Calu3 (cell line): ENCODE measurements at places on chromosomes 5 and 9.
A peak's percentile ranks its signal among the peaks of the same experiment; 100 is the strongest.

GRCh38 chr5:173802670-173803165 is 85.4 kb upstream of the CPEB4 start:
- peak; percentile 78 for DNase-seq

DNA sequence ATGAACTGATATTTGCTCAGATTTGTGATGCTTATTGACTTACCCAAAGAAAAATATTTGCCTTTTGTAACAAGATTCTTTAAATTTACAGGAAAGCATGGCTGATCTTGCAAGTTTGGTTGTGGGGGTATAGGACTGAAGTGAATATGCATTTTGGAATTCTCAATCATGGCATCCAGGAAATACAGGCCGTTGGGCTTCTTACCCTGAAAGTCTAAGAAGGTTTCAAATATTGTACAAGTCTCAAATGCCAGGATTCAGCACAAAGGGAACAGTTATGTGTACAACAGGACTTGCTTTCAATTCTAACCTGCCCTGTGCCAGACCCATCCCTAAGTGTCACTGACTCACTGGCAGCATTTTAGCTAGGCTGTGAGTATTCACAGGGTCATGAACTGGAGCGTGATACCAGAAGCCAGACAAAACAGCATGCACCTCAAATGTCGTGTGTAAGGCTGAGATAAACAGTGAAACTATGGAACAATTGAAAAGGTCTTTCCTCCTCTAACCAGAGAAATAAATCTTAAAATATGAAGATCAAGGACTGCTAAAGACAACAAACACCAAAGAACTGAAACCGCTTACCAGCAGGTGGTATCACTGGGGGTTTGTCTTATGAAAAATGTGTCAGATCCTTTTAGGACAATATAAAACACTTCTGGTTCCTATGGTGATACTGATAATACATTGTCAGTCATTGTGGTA is 168.6 kb upstream of the RGMB start:
- DNase-seq = no peak

GRCh38 chr5:151742870-151743294 is 15.5 kb downstream of the ATOX1 start:
- peak; percentile 35 for DNase-seq

GRCh38 chr9:124657516-124657915 is 113.6 kb downstream of the NR6A1 start:
- DNase-seq = no peak

DNA sequence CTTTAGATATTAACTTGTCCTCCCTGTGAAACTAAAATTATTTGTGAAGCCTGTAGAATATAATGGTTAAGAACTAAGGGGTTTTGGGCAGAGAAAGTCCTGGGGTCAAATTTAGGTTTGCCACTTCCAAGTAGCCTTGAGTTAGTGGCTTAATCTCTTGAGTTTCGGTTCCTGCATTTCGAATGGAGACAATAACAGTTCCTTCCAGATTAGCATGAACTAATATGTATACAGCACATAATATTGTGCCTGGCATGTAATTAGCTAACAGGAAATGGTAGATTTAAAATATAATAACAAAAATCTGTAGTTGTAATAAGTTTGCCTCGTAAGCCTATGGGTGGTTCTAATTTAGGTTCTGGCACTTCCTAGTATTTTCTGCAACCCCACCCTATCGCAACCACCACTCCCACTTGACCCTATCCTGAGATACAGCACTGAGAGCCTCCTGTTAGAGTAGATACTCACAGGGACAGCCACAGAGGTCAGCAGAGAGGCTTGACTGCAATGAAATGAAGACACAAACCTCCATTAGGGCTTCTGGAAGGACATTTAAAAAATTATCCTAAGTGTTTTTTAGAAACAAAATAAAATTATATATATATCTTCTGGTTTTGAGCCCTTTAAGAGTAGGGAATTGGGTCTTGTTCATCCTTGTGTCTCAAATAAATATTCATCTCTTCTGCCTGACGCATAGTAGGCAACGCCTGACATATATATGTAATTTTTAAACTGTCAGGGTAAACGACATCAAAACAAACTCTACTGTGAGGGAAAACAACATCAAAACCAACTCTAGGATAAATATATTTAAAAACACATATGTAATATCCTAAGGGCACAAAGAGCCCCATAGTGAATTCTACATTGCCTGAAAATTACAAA is 8.5 kb downstream of the SPINK9 start:
- DNase-seq = no peak

- DNase-seq = peak; percentile 17
These were observed 1016.3 kb upstream of the SEMA6A start for GRCh38 chr5:117590944-117591343.

- peak; percentile 32 for DNase-seq
These were observed 348 bp downstream of the CATSPER3 start for GRCh38 chr5:134968055-134968454.

GRCh38 chr5:129960831-129961230 is 56.6 kb downstream of the CHSY3 start:
- no peak for DNase-seq

DNA sequence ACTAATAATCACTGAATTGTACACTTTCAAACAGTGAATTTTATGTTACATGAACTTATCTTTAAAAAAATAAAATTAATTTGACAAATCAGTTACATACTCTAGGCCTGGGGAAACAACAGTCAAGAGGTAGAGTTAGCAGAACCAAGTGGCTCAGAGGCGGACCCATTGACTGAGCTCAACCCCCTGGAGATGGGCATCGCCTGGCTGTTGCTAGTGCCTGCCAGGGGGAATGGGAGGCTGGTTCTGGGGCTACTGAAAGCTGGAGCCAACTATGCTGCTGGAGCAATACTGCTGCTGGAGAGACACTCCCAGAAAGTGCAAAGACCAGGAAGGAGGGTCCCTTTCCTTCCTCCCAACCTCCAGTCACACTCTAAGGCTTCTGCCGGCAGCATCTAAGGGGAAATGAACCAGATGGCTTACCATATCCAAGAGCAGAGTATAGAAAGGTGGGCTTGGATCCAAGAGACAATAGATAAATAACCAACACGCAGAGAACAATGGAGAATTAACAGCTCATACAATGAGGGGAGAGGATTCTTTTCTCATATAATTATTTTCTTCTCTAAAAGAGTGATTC is 40.3 kb upstream of the ANKRD55 start:
- no peak for DNase-seq

DNA sequence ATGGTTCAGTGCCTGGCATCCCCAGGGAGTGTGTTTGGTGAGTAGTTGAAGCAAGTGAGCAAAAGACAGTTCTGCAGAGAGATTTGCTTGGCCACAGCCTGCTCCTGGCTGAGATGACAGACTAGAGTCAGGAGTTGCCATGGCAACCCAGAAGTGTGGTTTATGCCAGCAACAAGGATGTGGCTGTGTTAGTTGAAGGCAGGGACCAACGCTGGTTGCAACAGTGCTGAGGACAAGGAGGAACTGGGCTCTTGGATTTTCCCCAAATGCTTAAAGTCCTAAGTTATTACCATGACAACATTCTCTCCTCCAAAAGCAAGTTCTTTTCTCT is 2.7 kb downstream of the NXNL2 start:
- peak; percentile 45 for DNase-seq

- DNase-seq = no peak
These were observed 161.0 kb downstream of the SLC25A46 start for GRCh38 chr5:110899566-110900412.

DNA sequence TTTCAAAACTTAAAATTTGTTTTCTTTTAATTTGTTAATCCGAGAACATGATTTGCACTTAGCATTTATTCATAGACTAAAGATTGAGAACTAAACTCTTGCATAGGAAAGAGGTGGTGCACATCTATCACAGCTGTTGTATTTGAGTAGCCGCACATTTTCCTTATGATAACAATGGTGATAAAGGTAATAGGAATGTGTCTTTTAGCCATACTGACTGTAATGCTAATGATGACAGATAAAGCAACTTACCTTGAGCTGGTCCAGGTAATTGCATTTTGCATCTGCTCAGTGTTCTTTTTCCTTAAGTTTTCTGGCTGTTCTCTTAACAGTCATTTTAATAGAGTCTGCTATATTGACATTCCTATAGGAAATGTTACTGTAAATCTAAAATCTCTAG is 19.0 kb downstream of the PHAX start:
- DNase-seq = no peak

- peak; percentile 53 for DNase-seq
These were observed 200.8 kb downstream of the DIRAS2 start for GRCh38 chr9:90441814-90442213.

DNA sequence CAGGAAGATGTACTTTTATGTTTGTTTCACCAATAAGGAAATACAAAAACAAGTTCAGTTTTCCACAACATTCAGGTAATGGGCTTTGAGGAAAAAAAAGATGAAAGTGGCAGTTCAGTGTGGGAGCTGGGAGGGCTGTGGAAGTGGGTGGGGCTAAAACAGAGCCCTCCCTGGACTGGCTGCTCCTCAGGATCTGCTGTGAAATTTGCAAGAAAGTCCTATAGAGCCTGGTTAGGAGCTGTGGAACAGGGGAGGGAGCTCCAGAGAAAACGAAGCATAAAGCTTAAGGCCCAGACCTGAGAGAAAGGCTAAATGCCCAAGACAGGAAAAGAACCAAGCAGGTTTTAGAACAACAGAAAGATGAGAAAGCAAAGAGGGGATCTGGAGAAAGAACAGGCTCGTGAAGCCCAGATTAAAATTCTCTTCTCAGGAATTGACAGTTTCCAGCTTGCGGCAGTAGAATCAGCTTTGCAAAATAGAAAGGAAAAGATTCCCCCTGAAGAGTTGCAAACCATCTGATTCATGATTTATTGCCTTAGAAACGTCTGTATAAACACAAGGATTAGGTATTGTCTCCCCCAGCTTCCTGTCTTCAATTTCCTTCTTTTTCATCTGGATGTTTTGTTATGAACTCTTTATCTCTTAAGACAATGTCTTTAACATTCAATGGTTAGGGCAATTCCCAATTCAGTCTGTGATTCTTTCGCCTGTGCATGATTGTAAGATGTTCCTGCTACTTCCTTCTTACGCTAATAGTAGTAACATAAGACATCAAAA is 26.3 kb upstream of the CRHBP start:
- no peak for DNase-seq

DNA sequence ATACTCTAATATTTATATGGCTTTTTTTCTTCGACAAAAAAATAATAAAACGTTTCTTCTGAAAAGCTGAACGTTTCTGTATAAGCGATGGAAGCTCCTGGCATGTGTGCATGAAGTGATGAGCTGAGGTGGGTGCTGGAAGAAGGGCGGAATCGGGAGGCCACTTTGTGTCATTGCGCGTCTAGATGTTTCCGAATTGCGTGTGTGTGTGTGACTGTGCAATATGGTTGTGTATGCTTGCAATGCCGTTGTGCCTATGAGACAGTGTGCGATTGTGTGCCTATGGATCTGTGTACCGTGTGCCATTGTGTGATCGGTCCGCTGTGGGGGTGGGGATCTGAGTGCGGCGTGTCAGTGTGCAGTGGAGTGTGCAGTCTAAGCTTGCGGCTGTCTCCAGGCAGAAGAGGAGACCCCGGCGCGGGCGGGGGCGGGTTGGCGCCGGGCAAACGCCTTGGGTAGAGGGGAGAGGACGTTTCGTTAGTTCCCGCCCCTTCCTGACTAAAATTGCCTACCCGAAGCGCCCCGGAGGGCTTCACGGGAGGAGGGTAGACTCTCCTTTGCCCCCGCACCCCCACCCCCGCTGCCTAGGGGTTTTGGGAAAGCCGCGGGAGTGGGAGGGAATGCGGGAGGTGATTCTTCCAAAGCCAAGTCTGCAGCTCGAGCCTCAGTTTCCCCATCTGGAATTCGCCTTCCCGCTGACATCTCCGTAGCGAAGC is 24.2 kb downstream of the PCDHGC5 start:
- DNase-seq = no peak

DNA sequence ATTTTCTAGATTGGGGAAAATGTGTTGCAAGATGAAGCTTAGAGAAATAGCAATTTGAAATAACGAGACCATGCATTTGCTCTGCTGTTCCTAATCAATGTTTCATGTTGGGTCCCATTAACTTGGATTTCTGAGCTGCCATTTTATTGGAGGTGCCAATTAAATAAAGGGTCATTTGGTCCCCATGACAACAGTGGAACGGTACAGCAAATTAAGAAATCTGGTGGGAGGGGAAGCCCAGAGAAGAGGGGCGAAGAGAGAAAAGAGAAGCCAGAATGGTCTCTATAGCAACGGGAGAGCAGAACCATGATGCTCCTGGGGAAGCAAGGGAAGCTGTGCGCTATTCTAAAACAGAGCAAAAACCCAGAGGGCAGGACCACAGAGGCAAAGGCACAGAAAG is 120.2 kb downstream of the ENTREP1 start:
- DNase-seq = no peak

DNA sequence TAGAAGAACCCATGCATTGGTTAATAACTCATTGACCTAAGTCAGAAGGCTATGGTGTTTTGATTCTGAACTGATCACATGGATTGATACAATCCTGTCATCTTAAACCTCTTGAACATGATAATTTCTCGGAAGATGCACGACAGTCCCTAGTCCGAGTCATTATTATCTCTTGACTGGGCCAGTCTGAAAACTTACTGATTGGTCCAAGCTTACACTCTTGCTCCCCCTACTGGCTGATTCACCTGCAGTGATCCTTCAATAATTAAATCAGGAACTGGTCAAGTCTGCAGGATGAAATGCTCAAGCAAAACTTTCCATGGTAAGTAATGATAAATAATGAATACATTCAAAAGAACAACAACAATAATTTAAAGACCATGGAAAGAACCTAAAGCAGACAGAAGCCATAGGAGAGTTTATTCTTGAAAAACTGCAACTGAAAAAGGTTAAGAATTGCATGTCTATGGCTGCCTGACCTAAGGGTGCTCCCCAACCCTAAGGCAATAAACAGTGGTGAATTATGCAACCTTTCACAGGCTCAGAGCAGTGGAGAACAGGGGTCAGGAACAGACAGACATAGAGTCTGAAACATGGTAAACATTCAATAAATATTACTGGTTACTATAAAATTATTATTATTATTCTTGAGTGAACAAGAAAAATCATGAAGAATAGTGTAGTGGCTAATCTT is 79.3 kb downstream of the BRINP1 start:
- DNase-seq = no peak

- no peak for DNase-seq
These were observed 21.5 kb downstream of the TENT4A start for GRCh38 chr5:6734781-6735180.

DNA sequence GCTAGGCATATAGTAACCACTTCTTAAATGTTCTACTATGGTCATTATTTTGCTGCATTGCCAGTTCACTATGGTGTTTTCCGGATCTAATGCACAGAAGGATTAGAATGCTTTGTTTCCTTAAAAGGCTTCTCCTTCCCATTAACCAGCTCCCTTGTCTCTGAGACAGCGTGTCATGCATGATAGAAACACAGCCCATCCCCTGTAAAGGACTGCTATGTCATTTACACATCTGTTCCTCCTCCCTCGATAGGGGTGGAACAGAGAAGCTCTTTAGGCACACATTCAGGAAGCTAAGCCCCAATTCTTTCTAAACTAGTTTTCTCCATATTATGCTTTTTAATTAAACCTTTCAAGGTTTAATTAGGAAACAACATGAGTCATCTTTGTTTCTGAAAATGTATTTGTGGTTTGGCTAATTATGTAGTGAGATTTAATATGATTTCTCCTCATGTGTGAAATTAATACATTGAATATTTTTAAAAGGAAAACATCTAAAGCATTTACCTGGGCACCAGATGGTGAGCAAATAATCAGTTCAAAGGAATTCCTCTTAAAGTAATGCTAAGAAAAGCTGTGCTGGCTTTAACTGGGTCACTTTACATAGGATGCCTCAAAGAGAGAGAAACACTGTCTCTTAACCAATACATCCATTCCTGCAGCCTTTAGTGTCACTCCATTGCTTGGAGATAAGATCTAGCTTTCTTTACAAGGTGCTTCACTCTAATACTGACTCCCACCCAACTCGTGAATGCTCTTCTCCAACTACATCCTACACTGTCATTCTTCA is 133.3 kb upstream of the PPP1R2B start:
- no peak for DNase-seq
